ENCODE measurements at places on chromosomes 2 and 18.

DNA sequence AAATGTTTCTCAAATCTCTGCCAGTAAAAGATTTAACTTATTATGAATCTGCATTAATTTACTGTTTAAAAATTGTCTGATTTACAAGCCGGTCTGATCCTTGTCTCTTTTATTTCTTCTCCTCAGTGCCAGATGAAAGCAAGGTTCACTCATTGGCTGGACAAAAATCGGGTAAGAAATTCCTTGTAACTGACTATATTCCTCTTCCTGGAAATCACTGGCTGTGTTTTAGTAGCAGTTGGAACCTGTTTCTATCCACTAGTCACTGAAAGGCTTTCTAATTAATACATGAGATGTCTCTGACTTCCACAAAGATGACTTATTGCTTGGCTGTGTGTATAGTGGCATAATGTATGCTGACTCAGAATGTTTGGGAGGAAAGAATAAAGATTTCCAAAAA is 436.6 kb upstream of the NRP2 start:
- no peak for DNase-seq

DNA sequence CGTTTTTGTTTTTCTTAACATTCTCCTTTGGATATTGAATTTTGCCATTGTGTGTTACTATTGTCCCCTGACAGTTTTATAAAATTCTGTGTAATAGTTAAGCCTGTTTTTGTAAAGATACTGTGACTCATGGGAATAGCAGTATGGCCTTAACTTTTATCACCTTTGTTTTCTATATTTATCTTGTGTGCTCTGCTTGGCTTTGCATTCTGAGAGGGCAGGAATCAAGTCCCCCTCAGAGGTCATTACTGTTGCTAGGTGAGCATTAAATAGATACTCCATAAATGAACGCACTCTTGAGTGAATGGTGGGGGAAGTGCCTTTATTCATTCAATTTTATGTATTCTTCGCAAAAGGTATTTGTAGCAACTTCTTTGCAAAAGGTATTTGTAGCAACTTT is 160.0 kb downstream of the PHLPP1 start:
- DNase-seq = no peak

DNA sequence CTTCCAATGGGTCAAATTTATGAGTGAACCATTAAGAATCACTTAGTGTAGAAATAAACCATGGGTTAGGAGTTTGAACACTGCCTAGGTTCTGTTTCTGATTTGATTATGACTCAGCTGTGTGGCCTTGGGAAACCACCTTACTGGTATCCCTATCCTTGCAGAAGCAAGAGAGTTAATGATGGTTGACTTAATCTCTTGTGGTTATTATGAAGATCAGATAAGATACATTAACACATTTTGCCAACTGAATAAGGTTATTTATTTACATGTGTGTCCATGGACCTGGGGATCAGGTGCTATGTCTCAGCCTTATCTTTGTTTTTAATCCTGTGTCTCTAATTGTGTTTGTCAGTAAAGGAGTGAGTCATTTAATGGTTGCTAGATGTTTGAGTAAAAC is 5.4 kb upstream of the KCNJ13 start:
- no peak for DNase-seq

- no peak for DNase-seq
Observed at GRCh38 chr2:234827096-234827860, 124.5 kb upstream of the SH3BP4 start.

DNA sequence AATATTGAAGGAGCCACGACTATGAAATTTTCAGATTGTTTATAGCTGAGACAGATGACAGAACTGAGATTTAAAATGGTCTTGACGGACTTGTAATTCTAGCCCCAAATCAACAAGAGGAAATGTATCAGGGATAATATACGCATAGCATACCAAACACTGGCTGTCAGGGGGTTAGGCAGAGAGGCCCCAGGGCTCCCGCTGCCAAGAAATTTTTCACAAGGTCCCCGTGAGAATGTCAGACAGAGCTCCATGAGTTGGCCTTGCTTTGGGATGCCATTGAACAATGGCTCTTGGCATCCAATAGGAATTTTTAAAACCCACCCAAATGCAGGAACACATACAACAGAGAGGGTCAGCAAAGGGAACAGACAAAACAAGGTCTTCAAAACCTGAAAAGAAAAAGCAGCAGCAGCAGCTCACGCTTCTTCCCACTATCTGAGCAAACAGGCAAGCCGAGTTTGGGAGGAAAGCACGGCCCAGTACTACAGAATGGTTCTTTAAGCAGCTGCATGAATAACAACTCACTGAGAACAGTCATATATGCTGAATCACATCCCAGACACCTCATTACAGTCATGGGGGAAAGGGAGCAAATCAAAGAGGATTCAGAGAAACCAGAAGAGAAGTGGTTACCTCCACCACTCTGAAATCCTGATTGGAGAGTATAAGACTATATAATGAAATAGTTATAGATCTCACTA is 445.6 kb downstream of the RND3 start:
- DNase-seq = no peak

- no peak for DNase-seq
Observed at GRCh38 chr2:39469807-39470206, 32.7 kb upstream of the MAP4K3 start.

GRCh38 chr2:221268631-221269030 is 303.5 kb downstream of the EPHA4 start:
- DNase-seq = no peak

DNA sequence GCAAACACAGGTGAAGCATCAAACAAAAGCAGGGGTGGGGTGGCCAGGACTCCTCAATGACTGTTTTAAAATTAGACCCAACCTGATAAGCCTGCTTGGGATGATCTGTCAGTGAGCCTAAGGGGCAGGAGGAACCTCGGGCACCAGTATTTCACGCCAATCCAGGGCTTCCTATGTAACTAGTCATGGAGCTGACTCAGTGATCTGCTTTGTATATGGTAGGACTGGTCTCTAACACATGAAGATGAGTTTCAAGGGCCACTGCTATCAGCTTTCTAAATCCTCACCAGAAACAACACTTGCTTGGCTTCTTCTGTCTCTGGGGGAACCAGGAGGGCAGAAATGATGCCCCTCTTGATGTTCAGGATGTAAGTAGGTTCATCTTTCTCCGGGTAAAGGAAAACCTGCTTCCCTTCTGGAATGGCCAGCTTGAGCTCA is 6.2 kb downstream of the APOB start:
- no peak for DNase-seq

GRCh38 chr2:54546518-54546917 is 90.4 kb downstream of the SPTBN1 start:
- DNase-seq = no peak
